ENCODE measurements at places on chromosomes 2 and 18.

GRCh38 chr2:41313082-41313481 is 734.7 kb upstream of the PKDCC start:
- DNase-seq = no peak

GRCh38 chr2:240460781-240461431 is 25.4 kb downstream of the GPC1 start:
- no peak for DNase-seq

DNA sequence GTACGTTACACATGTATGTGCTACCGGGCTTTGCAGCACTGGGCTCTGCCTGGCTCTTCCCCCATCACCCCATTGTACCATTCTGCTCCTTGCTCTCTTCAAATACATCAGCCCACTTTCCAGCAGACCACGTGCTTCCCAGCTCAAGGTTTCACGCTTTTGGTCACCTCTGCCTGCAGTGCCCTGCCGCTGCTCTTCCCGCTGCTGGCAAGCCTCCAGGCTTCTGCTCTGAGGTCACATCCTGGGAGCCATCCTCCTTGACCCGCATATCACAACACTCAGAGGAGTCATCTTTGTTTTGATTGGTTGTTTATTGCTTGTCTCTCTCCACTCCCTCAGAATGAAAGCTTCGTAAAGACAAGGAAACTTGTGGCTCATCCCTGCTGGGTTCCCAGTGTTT is 34.1 kb downstream of the KIF5C start:
- no peak for DNase-seq

DNA sequence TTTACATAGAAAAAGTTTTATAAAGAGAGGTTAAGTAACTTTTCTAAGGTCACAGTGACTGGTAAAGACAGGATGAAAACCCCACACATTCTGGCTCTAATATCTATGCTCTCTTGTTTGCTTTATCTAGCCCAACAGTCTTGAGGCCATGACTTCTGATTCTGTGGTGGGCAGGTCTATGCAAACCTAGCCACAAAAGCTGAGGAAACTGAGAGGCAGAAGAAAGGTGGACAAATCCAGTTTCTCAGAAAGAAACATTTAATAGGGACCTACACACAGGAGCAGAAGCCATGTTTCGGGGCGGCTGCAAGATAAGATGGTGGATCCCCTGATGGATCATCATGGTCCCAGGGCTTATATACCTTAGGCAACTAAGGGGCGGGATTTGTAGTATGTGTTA is 21.8 kb downstream of the HSPD1 start:
- no peak for DNase-seq

DNA sequence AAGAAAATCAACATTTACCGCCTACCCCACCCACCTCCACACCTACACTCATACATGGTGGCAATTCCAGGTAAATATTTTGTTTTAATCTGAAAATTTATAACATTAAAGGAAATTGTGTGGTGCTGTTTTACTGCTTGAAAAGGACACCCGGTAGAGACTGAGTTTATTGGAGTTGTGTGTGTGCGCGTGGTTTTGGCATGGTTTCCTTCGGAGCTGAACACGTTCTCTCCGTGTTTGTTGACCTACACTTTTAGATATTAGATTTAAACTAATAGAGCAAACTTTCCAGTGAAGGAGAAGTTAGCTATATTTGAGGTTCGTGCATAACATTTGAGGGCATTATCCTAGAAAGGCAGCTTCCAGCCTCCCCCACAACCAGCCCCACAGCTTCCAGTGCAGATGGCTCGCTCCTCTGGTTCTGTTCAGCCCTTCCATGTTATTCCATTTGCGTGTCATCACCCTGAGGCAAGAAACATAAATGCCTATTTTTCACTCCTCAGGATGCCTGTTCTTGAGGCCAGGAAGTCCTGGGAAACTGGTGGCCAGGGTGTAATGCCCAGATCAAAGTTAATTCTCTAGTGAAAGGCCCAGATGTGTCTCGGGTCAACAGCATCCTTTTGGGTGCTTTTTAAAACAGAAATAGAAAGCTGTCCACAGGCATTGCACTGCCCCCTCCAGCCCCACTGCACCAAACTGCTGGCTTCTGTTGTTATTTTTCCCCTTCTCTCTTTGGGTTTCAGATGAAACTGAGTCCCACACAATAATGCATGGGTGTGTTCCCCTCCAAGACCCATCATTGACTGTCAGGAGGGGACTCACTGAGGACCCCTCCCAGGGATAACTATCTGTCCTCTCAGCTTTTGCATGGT is 190.2 kb downstream of the SETBP1 start:
- no peak for DNase-seq

GRCh38 chr18:32674491-32674890 is 98.3 kb downstream of the KLHL14 start:
- DNase-seq = no peak

DNA sequence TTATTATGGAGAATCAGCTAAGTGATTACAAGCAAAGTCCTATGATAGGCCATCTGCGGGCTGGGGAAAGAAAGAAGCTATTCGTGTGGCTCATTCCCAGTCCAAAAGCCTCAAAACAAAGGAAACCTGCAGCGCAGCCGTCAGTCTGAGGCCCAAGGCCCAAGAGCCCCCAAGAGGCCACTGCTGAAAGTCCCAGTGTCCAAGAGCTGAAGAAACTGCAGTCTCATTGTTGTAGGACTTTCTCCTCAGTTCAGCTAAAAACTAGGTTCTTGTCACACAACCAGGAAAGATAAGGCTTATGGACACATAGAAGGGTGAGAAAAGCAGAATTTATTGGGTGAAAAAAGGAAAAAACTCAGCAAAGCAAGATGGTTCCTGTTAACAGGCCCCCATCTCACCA is 143.2 kb downstream of the RHBDD1 start:
- peak; percentile 39 for DNase-seq

- no peak for DNase-seq
Observed at GRCh38 chr2:47650001-47650535, 132.9 kb upstream of the MSH6 start.

DNA sequence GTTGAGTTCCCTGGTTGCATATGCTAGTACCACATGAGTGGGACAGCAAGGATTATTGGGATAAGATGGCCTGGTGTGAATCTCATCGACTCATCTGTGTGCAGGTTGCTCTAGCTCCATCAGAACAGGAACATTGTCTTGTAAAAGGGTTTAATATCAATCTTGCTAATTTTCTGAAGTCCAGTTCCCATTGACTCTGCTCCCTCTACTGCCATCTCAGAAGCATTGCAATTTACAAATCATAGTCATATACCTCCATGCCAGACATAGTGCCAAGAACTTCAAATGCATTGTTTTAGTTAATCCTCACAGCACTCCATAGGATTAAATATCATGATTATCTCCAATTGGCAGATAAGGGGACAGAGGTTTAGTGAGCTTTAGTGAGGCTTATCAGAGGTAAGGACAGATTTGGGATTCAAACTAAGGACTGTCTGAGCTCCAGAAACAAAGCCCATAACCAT is 4.8 kb upstream of the STAT4 start:
- DNase-seq = no peak

- DNase-seq = no peak
Observed at GRCh38 chr2:25105336-25106085, 62.9 kb downstream of the POMC start.

DNA sequence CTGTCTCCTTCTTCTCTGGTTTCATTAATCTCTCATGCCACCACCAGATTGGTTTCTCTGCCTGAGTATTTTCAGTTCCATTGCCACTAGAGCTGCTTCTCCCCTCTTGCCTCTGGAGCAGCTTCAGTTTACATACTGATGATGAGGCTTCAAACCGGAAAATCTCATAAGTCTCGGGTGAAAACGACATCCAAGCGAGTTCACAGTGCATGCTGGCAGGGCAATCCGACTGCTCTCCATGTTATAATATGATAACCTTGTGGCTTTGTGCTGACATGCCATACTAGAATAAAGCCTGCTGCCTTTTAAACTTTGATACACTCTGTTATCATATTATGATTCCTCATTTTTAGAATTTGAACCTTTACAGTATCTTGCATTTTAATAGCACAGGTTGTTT is 153.5 kb downstream of the PRPF40A start:
- no peak for DNase-seq

- no peak for DNase-seq
Observed at GRCh38 chr2:135962366-135963123, 22.9 kb downstream of the DARS1 start.

DNA sequence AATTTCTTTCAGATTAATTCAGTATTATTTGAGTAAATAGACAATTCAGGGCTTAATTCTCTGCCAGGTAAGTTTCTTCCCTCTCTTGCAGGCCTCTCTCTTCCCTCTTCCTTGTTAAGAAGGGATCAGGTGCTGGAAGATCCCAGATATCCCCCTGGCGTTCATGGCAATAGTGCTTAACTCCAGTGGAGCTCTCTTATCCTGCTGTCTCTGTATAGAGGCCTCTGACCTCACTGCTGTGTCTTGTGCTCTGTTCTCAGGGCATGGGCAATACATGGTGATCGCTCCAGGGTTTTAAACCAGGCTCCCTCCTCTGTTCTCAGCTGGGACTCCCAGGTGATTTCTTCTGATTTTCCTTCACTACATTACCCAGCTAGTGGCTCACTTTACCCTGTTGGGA is 226.8 kb downstream of the MC4R start:
- no peak for DNase-seq

- DNase-seq = no peak
Observed at GRCh38 chr2:25115902-25116301, 52.5 kb downstream of the POMC start.

- DNase-seq = no peak
Observed at GRCh38 chr18:74478880-74479279, 17.3 kb upstream of the CNDP2 start.

GRCh38 chr2:144071461-144071860 is 448.5 kb downstream of the ZEB2 start:
- no peak for DNase-seq

GRCh38 chr2:24354957-24355356 is 5.4 kb downstream of the ITSN2 start:
- DNase-seq = no peak

- DNase-seq = peak; percentile 55
Observed at GRCh38 chr2:239934571-239935171, 90.5 kb downstream of the NDUFA10 start.

DNA sequence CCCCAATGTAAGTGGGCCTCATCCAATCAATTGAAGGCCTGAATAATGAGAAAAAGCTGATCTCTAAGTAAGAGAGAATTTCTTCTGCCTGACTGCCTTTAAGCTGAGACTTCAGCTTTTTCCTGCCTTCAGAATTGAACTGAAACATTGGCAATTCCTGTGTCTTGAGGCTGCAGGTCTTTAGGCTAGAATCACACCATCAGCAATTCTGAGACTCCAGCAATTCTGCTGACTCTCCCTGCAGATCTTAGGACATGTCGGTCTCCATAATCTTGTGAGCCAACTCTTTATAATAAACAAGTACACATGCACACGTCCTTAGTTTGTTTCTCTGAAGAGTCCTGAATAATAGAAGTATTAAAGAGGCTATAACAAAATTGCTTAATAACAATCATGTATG is 209.1 kb downstream of the FSIP2 start:
- DNase-seq = no peak

GRCh38 chr2:210531482-210531881 is 24.9 kb upstream of the CPS1 start:
- no peak for DNase-seq

GRCh38 chr2:6557737-6558136 is 308.0 kb downstream of the CMPK2 start:
- DNase-seq = no peak

DNA sequence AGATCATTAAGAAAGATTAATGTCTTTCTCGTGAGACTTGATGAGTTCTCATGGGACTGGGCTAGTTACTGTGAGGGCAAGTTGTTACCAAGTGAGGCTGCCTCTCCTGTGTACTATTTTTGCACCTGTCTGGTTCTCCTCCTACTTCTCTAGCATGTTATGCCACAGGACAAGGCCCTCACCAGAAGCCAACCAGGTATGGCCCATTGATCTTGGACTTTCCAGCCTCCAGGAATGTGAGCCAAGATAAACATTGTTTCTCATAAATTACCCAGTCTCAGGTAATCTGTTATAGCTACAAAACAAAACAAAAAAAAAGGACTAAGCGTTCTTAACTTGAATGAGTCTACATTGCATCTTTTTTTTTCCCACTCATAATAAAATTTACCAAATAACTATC is 184.1 kb downstream of the CDH7 start:
- no peak for DNase-seq

DNA sequence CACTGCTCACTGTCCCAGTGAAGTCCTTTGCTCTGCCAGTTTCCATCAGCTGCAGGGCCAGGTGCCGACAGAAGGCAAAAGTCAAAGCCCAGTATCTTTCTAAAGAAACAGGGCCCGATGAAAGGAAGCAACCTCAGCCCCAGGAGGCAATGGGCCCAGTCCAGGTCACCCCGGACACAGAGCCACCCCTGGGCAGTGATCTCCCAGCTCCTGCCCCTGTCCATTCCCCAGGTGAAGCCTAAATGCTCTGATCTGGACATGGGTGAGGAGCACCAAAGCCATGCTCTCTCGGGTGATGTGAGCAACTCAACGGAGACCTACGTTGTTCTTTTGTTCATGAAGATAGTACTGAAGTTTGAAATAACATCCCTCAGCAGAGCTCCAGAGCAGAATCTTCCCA is 61.6 kb downstream of the HDAC4 start:
- no peak for DNase-seq

GRCh38 chr2:108776475-108776874 is 10.1 kb upstream of the CCDC138 start:
- DNase-seq = no peak

- no peak for DNase-seq
Observed at GRCh38 chr2:8225266-8225665, 456.6 kb upstream of the ID2 start.

- no peak for DNase-seq
Observed at GRCh38 chr2:180716186-180717180, 263.9 kb upstream of the UBE2E3 start.

DNA sequence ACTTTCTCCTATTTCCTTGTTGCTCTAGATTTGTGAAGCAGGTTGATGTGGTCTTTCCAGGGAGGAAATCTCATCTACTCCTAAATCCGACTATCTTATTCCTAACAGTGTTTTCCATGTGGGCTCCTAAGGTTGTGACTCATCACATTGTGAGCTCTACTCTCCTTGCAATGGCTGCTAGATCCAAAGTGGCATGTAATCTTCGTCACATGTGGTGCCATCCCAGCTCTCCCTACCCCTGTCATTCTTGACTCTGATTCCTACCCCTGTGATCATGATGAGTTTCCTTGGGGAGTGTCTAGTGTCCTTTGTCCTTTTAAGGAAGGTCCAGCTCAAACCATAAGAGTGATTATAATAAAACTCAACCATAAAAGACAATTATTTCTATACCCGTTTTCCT is 47.3 kb upstream of the GULP1 start:
- no peak for DNase-seq

DNA sequence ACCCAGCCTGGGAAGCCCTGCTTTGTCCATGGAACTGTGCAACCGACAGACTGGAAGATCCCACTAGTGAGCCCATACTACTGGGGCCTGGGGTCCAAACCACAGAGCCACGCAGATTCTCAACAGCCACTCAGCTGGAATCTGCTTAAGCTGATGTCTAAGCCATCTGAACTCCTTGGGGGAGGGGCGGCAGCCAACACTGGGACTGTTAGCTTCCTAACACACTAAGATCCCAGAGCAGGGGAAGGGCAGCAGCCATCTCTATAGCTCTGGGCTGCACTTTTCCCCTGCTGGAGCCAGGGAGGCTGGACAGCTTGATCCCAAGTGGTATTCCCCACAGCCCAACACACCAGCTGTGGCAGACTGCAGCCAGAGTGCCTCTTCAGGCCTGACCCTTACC is 118.3 kb downstream of the RPRM start:
- DNase-seq = no peak

- DNase-seq = no peak
Observed at GRCh38 chr2:202636213-202636513, 1.4 kb downstream of the FAM117B start.

- DNase-seq = no peak
Observed at GRCh38 chr18:4181086-4181485, 274.0 kb downstream of the DLGAP1 start.

GRCh38 chr2:216490061-216490460 is 8.6 kb upstream of the RPL37A start:
- no peak for DNase-seq
